ENCODE measurements at places on chromosomes 12 and 14.

DNA sequence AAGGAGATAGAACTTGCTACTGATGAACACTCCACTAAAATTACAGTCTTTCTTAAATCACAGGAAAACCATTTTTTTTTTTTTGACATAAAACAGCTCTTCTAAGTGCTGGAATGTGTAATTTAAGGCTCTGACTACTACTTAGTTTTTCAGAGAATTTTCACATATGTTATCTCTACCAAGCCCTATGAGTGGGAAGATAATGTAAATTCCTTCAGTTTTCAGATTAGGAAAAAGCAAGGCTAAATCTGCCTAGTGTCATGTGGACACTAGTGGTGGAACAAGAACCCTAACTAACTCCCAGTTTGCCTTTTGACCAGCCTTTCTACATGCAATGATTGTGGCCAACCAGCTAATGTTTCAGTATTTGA, 37.3 kb upstream of the CSRP2 start:
- DNase-seq = no peak

DNA sequence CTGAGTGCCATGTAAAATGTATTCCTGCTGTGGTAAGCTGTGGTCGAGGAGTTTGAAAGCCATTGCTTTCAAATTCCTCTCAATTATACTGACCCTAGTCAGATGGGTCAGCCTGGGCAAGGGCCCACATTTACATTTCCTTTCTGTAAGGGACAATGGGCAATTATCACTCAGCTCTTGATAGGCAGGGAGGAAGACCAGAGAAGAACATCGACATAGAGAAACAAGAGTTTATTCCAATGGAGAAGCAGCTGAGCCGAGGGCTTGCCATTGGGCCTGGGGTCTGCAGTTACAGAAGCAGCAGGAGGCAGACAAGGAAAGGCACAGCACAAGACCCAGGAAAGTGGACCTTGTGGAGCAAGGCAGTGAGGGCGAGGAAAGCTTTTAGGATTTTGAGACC, 9.7 kb downstream of the NRIP2 start:
- no peak for DNase-seq

- no peak for DNase-seq
Observed at GRCh38 chr12:78764913-78765312, 99.7 kb upstream of the SYT1 start.

GRCh38 chr12:459430-460258, at the start of gene B4GALNT3:
TSS of gene B4GALNT3 (plus strand) at chr12:459939. CDS start at chr12:460377, 438 bp downstream.
- peak; percentile 49 for DNase-seq

GRCh38 chr14:84108746-84109457, 1421.0 kb upstream of the FLRT2 start:
- no peak for DNase-seq

GRCh38 chr14:64722842-64723447, 18.7 kb downstream of the PLEKHG3 start:
- peak; percentile 93 for DNase-seq

GRCh38 chr14:97428808-97429440, 631.7 kb downstream of the VRK1 start:
- no peak for DNase-seq

- DNase-seq = no peak
Observed at GRCh38 chr12:124881123-124881522, 17.5 kb upstream of the SCARB1 start.

DNA sequence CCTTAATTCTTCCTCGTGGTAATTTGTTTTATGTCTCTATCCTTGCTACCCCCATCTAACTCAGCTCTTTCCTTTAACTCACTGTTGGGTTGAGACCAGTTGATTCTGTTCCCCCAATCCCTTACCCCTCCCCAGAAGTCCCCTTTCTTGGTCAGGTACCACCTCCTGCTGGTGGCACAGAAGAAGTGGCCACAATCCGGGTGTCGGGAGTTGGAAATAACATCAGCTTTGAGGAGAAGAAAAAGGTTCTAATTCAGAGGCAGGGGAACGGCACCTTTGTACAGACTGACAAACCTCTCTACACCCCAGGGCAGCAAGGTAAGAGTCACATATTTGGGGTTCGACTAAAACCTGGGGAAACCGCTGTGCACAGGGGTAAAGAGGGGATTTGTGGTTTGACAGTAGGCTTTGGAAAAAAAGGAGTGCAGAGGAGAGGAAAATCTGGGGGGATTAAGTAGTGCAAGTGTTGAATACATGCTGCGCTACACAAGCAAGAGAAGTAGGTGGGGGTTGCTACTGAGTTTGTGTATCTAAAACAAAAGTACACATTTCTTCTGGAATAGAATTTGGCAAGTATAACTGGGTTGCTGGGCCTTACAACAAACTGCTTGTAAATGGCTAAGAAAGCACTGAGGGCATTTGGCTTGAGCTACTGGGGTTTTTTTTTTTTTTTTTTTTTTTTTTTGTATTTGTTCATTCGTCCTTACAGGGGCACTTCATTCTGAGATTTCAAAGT, 1.3 kb downstream of the A2ML1 start:
- peak; percentile 30 for DNase-seq

DNA sequence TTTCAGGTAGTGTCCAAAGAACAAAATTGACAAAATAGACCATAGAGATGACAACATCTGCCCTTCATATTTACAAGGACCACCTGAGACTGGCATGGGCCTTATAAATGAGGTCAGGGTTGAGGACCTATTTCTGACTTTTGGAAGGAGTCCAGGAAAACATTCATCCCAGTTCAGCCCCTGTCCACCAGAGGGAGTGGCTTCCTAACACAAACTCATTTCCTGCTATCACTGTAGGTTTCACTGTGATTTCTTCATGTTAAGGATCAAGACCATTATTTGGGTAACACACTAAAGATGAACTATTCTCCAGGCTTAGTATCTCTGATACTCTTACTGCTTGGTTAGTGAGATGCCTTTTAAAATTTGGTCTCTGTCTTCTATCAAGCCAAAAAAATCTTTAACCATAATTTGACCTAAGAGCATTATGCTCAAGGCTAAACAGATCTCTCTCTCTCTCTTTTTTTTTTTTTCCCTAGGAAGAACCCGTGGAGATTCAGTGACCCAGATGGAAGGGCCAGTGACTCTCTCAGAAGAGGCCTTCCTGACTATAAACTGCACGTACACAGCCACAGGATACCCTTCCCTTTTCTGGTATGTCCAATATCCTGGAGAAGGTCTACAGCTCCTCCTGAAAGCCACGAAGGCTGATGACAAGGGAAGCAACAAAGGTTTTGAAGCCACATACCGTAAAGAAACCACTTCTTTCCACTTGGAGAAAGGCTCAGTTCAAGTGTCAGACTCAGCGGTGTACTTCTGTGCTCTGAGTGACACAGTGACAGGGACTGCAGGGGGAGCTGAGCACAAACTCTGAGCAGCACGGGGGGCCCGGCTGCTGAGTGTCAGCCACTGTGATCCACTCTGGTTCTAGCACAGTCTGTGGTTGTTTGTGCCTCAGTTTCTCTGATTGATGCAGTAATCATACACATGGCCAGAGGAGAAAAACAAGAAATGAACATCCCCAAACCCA, 267.6 kb upstream of the OR4E1 start:
- DNase-seq = peak; percentile 52

GRCh38 chr14:90698379-90698869, 117.8 kb downstream of the TTC7B start:
- DNase-seq = no peak

- DNase-seq = no peak
Observed at GRCh38 chr12:104683831-104684503, 227.2 kb downstream of the CHST11 start.

DNA sequence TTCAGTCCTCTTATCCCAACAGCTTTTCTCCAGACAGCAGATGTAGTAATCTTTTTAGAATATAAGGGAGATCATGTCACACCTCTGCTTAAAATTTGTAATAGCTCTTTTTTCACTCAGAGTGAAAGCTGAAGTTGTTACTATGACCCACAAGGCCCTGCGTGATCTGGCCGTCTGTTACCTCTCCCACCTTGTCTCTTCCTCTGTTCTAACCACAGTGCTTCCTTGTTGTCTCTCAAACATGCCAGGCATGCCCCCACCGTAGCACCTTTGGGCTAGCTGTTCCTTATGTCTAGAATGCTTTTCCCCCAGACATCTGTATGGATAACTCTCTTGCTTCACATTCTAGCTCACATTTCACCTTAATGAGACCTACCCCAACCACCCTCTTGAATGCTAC, 6.5 kb downstream of the NECAP1 start:
- DNase-seq = no peak

DNA sequence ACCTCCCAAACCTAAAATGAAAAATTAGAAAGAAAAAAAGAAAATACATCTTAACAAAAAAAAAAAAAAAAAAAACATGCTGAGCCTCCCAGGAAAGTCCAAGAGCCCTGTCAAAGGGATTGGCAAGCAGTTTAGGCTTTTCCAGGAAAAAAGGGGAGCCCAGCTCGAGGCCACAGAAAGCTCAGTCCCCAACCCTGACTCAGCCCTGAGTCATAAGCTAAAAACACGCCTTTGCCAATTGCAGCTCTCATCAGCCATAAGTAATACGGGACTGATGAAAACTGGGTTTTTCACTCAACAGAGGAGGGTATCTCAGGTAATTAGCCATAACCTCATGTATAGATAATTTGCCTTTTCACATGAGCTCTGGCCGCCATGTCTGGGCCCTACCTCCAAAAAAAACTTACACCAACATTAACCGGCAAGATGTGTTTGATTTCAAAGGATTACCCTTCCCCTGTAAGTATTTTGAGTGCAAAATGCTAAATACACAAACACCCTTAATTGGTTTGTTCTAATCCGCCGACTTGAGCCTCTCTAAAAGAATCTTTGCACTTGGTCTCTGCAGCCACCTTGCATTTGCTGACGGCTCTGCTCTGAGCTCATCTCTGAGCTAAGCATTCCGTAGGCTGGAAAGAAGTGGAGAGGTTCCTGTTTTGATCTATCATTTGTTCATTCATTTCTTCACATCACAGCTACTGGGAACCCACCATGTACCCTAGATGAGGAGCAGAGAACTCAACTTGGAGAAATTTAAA, 319.2 kb downstream of the BCL11B start:
- DNase-seq = peak; percentile 84

- DNase-seq = peak; percentile 27
Observed at GRCh38 chr12:124392667-124393413, 97.9 kb downstream of the RFLNA start.

GRCh38 chr14:30737916-30738315, 115.8 kb downstream of the SCFD1 start:
- no peak for DNase-seq

DNA sequence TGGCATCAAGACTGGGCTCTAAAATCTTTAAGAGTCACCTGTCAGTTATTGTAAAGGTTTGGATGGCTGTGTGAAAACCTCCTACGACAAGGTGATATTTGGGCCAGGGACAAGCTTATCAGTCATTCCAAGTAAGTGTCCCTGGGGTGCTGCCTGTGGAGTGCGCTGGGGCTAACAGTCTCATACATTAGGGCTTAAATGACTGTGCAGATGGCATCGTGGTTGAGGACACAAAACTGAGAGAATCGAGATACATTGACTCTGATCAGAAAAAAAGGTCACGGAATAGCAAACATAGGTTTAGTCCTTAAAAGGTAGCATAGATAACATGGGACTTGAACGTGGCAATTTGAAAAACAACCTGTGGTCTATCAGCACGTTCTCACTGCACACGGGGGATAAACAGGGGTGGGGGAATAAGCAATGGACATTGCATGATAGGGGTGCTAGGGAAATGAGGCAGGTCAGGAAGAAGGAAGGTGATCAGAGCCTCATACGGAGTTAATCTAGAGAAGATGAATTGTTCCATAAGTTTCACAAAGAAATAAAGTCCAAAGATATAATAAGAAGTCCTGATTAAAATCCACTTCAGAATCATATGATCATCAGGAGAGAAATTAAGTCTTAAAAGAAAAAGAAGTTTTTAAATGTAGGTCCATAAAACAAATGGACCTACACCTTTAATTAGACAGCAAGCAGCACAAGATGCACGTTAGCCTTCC, 100.3 kb downstream of the DAD1 start:
- no peak for DNase-seq

- DNase-seq = peak; percentile 36
Observed at GRCh38 chr12:45244561-45245343, 28.9 kb downstream of the ANO6 start.

DNA sequence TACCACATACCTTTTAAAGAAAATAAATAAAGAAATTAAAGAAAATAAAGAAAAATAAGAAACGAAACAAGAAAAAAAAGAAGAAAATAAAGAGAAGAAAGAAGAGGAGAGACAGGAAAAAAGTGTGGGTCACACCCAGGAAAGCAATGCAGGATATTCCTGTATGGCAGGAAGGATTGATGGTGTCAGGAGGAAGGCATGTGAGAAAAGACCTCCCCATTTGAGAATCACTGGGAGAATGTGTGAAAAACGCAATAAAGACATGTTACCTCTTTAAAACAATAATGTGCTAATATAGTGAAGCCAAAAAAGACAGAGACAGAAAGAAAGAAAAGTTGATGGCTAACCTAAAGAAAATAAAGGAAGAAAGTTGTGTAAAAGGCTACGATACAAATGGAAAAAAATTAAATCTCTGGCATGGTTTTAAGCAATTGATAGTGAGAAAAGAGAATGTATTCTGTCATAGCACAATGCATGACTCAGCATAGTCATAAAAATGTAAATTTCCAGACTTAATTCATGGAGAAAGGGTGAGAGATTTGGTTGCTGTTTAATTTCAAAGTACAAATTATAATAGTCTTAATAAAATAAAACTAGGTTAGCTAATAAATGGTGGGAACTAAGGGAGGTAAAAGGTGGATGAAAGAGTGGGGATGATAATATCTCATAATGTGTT, 24.3 kb upstream of the FOXG1 start:
- peak; percentile 76 for DNase-seq

DNA sequence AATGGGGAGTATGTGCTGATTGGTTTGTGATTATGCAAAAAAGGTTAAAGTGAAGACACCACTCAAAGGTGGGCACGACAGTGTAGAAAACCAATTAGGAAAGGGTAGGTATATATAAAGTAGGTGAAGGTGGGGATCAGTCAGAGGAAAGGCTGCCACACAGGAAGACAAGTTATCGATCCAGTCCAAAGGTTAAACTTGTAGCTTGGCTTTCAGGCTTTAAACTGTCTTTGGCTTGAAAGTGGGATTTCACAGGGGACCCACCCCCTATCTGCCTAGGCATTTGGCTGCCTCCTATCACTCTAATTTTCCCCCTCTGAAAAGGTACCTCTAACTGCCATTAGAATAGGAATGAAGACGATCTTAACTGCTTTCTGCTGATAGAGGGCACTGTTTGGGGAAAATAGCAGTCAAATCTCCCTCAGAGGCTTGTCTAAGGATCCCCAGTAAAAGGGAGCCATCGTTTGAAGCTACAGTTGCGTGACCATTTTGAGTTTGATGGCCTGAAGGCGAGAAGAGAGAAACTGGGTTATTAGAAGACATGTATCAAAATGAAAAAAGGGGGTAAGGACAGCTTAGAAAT, 250.2 kb downstream of the GPHN start:
- no peak for DNase-seq

GRCh38 chr14:68631394-68632053, 161.3 kb downstream of the ZFP36L1 start:
- no peak for DNase-seq

DNA sequence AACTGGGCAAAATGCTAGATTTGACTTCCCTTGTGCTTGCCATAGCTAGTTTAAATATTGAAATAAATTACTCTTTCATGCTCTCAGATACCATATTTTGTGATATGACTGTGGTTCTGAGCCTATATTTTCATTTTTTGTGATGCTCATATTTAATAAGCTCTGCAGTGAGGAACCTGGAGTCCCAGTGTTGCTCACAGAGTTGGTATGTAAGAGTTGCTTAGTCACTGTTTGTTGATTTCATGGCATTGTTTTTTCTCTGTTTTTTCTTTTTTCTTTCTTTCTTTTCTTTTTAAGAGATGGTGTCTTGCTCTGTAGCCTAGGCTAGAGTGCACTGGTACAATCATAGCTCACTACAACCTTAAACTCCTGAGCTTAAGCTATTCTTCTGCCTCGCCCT, 750.5 kb upstream of the TMEM132C start:
- no peak for DNase-seq

All from epithelial cell of esophagus (primary cell).